ENCODE measurements at places on chromosomes 11 and 22.

GRCh38 chr22:42814215-42814614 is 42.9 kb downstream of the ARFGAP3 start:
- no peak for DNase-seq

- no peak for DNase-seq
These were observed 926 bp downstream of the PRR5L start for GRCh38 chr11:36296884-36297543.

DNA sequence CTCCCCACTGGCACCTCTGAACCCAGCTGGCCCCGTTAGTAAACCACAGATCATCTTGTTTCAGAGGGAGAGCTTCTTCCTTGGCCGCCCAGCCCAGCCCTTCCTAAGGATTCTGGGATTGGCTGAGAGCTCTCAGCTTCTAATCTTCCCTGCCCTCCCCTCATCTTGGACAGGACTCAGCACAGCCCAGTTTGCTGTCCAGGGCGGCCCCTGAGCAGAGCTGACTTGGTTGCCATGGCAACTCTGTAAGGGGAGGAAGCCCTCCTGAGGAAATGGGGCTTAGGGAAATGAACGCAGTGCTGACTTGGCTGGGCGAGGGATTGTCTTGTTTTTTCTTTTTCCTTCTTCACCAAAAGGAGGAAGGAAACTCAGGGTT is 4.6 kb downstream of the APOL4 start:
- DNase-seq: no peak

DNA sequence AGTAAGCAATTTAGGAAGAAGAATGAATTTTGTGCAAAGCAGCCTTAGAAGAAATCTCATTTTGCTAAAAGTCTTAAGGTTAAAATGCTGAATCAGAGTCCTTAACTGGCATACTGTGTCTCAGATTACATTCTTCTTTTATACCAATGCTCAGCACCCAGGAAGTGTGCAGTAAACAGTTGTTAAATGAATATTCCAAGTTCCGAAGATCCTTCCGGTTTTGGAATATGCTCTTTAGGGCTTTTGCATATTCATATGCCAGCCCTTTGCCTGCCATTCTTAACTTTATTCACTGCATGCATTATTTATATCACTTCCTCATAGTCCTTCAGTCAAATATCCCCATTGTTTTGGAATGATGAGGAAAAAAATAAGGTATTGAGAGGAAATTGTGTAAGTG is 242.0 kb downstream of the DDX10 start:
- no peak for DNase-seq

DNA sequence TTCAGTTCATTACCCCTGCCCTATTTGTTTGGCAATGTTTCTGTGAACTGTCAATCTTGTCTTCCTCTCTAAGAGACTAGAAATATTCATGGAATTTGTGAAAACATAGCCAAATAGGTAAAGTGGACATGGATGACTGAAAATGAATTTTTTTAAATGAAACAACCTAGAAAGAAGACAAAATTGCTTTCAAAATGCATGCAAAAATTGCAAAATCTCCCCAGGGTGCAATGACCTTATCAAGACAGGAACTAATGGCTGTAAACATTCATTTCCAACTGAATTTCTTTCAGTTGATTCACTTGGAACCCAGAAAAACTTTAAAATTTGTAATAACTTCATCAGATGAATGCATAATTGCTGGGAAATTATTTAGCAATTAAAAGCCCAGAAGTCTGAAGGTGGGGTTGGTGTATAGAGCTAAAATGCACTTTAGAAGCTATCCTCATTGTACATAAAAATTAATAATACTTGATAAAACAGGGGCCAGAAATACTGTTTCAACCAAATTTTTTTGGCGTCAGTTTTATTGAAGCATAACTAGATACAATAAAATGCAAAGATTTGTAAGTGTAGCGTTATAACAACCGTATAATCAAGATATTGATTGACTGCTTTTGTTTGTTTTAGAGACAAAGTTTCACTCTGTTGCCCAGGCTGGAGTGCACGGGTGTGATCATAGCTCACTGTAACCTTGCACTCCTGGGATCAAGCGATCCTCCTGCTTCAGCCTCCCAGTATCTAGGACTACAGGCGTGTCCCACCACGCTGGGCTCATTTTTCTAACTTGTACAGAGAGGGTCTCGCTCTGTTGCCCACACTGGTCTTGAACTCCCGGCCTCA is 27.6 kb upstream of the SLC35C1 start:
- no peak for DNase-seq

DNA sequence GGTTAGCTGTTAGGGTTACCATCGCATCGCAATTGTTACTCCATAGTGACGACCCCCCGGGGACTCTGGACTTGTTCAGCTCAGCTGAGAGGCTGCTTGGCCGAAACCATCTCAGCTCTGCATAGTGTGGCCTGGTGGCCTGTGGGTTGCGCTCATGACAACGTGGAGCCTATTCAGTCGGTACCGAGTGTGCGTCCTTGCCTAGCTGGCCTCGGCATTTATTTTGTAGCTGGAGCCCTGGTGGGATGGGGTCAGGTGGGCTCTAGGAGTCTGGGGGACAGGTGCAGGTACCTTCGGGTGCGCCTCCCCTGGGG is 13.5 kb downstream of the LRP5 start:
- no peak for DNase-seq

DNA sequence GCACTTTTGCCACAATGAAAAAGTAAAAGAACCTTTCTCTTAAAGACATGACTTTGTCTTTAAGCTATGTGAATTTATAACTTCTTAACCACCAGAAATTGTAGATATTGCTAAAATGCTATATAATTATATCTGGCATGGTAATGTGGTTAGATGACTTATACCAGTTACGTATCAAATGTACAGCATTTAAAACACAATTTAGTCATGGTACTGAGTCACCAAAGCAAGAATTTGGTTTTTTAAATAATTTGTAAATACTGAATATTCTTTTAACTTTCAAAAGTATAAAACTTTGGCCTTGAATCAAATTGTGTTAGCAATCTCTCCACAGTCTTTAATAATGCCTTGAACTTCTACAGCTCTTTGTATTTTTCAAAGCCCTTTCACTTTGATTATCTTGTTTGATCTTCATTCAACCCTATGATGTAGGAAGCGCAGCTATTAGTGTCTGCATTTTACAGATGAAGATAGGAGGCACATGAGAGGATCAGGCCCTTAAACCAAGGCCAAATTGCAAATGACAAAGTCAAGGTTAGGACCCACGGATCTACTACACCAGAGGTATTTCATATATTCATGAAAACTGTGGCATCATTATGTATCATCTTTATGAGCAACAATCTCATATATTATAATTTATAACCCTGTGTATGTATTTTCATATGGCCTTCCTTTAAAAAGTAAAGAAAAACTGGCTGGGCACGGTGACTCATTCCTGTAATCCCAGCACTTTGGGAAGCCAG is 4.4 kb upstream of the SYTL2 start:
- no peak for DNase-seq

DNA sequence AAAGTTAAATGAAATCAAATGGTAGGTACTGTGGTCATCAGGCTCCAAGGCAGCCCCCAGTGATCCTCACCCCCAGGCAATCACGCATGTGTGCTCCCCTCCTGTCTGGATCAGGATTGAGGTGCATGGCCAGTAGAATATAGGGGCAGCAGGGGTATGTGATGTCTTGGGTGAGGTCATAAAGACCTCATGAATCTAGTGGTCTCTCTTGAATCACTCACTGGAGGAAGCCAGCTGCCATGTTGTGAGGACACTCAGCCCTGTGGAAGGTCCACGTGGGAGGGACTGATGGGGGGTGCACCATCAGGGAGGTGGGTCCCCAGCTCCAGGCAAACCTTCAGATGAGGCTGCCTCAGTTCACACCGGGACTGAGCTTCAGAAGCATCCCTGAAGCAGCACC is 6.8 kb upstream of the IL17REL start:
- DNase-seq: no peak

DNA sequence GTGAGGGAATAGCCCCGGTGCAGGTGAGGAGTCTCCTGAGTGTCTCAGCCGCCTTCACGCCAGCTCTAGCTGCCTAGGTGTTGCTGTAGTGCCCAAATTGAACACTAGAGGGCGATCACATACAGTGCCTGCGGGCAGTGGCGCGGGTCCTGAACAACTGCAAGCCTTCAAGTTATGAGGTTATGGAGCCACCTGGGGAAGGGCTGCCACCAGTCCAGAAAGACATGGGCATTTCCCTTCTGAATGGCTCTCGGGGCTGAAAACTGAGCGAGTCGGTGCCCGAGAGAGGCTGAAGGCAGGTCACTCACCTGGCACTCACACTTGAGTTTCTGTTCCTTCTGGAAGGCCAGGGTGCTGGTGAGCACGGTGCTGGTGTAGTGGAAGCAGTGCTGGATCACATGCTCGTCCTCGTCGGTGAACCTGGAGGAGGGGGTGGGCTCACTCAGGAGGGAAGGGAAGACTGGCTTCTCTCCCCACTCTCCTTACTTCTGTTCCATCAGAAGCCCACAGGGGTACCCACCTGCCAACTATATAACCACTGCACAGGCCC is 88.4 kb downstream of the PDE2A start:
- peak; percentile 40 for DNase-seq

DNA sequence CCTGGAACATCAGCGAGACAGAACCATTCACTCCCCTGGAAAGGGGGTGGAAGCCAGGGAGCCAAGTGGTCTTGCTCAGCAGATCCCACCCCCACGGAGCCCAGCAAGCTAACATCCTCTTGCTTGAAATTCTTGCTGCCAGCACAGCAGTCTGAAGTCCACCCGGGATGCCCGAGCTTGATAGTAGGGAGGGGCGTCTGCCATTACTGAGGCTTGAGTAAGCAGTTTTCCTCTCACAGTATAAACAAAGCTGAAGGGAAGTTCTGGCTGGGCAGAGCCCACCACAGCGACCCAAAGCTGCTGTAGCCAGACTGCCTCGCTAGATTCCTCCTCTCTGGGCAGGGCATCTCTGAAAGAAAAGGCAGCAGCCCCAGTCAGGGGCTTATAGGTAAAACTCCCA is 764.8 kb upstream of the LUZP2 start:
- no peak for DNase-seq

GRCh38 chr11:128548649-128549255 is 38.6 kb downstream of the ETS1 start:
- no peak for DNase-seq

GRCh38 chr11:47924184-47924691 is 56.1 kb upstream of the PTPRJ start:
- DNase-seq: no peak

GRCh38 chr11:105332171-105332570 is 192.6 kb upstream of the CARD18 start:
- DNase-seq: no peak

DNA sequence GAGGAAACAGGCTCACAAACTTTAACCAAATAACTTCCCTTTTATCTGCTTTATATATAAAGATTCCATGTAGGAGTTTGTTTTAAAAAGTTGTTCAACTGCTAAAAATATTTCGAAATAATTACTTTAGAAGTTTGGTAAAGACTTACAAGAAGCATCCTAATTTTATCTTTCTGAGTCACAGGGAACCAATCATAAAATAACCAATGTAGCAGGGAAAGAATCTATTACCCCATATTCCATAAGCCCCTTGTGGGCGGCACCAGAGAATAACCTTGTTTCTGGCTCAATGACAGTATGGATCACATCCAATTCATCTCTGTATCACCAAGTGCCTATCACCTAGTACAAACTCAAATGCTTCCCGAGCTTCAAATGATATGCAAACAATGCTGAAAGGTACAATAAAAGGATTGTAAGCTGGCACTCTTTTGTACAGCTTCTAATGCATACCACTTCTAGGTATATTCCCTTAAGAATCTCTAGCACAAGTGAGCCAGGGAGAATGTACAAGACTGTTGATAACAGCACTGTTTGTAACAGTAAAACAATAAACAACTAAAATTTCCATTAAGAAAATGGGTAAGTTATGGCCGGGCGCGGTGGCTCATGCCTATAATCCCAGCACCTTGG is 158.4 kb downstream of the ATG16L2 start:
- DNase-seq: no peak

GRCh38 chr11:116445108-116446047 is 327.4 kb downstream of the BUD13 start:
- no peak for DNase-seq

- DNase-seq: peak; percentile 36
These were observed 6.5 kb downstream of the DCPS start for GRCh38 chr11:126310200-126310991.

GRCh38 chr22:41919357-41920224 is 4.7 kb upstream of the SHISA8 start:
- DNase-seq: no peak

GRCh38 chr11:16897470-16898061 is 116.6 kb downstream of the PLEKHA7 start:
- no peak for DNase-seq

DNA sequence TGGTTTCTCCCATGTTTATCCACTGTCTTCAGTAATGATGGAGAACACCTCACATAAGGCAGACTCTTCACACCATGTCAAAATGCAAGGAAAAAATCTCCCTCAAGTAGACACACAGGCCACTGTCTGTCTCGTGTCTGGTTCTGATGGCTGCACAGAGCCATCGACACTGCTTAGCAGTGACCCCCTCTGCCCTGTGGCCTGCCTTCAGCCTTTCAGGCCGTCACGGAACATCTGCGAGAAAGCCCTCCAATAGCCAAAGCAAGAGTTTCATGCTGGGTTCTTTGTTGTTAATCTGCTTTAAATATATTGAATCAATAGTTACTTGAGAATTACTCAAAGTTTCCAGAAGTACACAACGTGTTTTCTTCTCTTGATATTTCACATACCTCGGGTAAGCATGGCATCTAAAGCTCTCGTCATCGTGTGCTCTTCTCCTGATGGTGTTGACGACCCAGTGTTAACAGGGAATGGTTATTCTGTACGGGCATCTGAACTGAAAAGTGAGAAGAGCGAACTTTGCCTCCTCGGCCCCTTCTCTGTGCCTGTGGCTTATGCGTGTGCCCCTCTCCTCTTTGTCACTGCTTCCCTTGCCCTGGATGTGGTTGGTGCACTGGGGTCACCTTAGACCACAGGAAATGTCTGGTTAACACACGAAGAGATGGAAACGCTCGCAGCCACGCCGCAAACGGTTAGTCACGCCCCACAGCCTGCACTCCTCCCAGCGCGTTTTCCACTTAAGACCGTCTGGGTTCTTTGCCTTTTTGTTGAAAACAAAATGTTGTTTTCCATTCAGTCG is 33.4 kb upstream of the CTTN start:
- peak; percentile 86 for DNase-seq

DNA sequence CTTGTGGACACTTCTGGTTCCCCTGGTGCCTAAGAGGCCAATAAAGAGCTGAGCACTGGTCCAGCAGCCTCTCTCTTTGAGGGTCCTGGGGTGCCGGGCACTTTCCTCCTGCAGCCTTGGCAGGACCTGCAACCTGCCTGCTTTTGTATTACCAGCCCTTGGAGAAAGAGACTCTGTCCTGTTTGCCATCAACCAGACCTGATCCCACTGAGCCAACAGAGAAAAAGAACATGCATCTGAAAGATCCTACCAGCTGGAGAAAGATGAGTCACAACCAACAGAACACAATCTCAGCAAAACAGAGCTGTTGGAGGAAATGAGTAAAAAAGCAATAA is 321.0 kb downstream of the DDX10 start:
- no peak for DNase-seq

GRCh38 chr11:27456140-27456794 is 16.3 kb downstream of the LGR4 start:
- no peak for DNase-seq

All from NK-92 treated with Interleukin-12 subunit alpha and Interleukin-12 subunit beta, amount 100 ng/mL, for 24 hours (cell line).